ENCODE measurements at places on chromosomes 2 and 18.
A peak's percentile ranks its signal among the peaks of the same experiment; 100 is the strongest.

GRCh38 chr2:98548920-98549818 lies 59.1 kb downstream of the COA5 start:
- DNase-seq = peak; percentile 10

GRCh38 chr2:64650296-64650695 lies 3.4 kb downstream of the SERTAD2 start:
- DNase-seq = no peak

DNA sequence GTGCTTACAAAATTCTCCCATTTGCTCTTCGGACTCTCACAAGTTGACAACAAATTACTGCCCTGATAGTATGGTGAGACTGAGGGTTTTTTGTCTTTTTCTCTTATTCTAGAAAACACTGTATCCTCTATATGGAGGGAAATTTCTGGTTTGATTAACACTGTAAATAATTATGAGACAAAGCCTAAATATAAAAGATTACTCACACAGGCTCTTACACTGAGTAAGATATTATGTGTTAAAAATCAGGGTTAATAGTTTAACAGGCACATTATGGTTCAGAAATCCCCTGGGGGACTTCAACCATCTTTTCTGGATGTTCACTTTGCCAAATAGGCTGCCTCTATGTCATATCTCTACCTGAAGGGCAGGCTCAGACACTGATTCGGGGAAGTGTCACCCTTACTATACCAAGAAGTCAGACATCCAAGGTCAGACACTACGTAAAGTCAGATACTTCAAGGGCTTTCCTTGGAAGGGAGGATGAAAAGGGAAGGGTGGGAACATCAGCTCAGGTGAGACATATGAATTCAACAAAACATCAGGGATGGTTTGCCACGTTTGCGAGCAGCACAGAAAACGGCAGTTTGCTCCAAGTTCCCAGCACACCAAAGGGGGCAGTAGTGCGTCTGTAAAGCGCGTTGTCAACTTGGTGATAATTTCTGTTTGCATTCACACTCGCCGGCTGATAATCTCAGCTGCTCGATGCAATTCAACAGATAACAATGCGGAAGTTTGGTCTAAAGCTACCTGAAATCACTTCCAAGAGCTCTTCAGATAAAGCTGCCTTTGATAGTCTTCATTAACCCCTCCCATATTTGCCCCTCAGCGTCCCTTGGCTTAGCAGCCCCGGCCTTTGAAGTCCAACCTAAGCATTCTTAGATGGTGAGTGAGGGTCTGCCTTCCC lies 972 bp upstream of the RASGRP3 start:
- peak; percentile 82 for DNase-seq

DNA sequence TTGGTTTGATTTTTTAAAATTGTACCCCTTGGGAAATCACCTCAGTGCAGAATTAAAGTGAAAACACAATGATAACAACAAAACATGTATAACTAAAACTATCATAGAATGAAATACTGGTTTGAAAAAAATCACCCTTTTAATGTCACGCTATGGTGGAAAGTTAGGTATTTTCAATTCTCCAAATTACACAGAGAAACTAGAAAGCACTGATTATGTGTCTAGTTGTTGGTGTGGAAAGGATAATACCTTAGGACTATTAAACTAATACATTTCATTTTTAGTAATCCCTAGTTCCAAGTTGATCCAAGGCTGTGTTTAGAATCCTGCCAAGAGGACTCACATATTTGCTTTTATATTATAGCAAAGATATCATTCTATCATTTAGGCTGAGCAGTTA lies 71.2 kb downstream of the NUP35 start:
- DNase-seq = no peak

DNA sequence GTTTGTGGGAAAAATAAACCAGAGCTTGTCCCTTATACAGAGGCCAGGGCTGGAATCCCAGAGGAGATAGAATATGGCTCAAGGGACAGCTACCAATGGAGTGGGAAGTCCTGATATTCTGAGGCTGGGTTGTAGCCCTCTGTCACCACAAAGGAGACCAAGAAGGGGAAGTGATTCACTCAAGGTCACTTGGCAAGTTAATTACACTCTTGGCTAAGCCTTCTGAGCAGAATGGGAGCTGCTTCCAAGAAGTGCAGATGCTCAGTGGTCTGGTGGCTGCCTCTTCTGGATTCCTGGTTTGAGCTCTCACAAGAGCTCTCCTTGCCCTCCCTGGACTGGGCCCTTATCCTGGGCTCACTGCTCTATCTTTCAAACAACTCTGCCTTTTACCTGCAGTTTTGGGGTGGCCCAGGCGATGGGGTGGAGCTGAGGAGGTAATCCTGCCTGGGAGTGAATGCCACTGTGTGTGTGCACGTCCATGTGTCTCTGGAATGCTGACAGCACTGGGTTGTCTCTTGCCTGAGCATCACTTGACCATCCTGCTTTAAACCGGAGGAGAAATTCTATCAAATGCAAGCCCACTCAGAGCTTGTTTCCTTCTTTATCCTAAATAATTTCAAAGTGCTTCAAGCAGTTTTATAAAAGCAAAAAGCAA lies 168.2 kb downstream of the KCNS3 start:
- no peak for DNase-seq

DNA sequence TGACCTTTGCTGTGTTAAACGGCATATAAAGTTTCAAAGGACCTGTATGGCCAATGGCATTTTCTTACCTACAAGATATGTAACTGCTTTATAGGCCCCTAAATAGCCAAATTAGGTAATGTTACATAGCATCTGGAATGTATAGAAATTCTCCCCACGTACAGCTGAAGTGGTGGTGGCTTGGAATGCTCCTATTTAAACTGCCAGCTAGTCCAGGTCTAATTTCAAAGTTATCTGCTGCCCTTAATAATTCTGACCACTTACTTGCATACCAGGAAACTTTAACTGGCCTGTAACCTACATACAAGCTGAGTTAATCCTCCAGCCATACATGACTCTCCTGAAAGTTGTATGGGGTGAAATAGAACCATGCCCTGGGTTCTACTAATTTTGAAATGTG lies 1.3 kb downstream of the KIAA2012 start:
- DNase-seq = no peak

DNA sequence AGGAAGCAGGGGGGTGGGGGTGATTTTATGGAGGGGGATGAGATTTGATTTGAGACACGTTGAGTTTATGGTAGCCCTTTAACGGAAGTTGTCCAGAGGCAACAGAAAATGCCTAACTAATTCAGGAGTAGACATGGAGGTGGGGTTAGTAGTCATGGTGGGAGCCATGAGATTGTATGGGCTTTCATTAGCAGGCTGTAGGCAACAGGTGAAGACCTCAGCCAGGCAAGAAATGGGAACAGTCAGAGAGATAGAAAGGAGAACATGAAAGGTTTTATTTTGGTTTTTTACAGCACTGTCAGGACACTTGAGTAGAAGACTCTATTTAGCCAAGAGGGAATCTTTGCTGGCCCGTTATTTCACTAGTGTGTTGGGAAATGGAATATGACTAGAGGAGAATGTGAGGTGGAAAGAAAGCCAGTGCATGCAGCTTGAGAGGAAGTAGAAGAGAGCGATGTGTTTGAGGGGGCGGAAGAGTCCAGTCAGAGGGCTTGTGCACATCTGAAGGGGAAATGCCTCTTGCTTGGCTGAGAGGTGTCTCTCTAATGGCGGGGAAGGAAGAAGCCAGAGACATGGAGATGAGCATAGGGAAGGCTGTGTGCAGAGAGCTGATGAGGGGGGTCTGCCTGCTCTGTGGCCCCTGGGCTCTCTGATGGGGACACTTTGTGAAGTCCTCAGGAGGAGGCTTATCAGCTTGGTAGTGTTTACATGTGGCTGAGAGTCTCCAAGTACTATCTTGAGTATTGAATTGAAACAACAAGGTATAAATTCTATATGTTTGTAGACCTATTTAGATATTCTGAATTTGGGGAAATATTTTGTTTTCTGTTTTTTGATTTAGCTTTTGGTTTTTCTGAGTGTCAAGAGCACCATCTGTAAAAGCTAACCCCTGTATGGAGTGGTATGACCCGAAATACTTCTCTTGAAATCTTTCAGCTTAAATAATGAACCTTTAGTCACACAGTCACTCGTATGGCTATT lies 66.9 kb upstream of the ITM2C start:
- DNase-seq = peak; percentile 16

DNA sequence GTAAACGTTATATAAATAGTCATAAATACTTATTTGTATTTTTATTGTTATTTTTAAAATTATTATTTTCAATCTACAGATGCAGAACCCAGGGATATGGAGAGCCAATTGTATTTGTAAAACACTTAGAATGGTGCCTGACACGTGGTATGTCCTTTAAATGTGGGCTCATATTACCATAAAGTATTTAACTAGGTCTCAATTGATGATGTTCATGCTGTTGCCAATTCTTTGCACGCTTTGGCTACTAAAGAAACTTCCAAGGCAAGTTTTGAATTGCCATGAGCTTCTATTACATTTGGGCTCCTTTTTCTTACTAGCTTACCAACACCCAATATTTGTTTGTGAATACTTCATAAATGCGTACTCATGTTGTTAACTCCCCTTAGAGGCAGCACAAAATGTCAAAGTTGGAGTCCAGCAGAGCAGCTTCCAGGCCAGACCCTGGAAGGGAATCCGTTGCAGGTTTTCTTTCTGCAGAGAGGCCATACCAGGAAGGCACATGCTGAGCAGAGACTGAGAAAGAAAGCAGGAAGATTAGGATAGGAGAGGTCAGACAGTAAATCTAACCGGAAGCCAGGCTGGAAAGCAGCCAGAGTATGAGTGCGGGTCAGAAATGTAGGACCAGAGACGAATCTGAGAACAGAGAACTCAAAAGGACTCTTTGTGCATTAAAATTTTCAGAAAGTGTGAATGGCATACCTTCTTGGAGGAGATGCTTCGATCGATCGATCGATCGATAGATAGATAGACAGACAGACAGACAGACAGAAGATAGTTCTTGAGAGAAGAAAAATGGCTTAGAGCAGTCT lies 4.2 kb upstream of the NOSTRIN start:
- DNase-seq = no peak

DNA sequence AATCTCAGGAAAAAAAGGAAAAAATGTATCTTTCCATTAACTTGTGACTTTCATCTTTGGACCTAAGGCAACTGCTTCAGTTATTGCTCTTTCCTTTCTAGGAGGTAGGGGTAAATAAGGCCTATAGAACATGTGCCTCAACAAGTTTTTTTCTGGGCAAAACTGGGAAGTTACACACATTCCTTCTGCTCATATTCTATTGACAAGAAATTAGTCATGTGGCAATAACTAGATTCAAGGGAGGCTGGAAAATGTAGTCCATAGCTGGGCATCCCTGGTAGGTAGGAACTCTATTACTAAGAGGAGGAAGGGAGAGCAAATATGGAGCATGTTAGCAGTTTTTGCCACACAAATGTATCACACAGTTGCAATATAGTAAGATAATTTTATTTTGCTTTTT lies 37.7 kb upstream of the NEMP2 start:
- no peak for DNase-seq

GRCh38 chr2:109369671-109370191 lies 240.7 kb downstream of the SH3RF3 start:
- no peak for DNase-seq

DNA sequence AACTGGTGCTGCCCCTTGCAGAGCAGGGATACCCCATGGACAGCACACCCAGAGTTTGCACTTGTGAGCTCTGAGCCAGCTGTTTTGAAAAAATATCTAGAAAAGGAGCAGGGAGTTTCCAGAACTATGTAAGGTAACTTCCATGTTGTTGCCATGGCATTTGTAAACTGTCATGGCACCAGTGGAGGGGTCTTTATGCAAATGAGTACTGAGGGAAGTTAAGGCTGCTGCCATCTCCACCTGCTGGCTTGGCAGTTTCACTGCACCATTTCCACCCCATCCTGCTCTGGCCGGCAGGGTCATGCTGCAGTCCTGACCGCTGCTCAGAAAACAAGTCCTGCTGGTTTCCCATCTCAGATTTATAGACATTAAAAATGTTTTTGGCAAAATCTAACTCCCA lies 52.3 kb upstream of the SNTG2 start:
- DNase-seq = no peak

DNA sequence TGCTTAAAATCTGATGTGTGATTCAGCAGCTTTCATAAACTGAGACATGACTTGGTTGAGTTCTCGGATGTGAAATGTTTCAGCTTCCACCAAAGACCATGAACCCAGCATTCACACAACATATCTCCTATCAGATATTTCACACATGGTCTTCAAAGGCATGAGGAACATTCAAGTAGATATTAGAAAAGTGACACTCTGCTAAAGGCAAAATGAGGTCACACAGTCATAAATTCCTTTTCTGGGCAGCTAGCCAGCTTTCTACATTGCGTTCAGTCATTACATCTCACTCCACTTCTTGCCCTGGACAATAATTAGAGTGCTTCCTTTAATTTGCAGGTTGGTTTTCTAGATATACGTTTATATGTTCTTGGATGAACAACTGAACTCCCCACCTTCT lies 96.7 kb downstream of the GAREM1 start:
- no peak for DNase-seq
